ENCODE measurements at places on chromosomes 7 and 10. TPM values are rescaled to one million over a fixed set of nuclear protein-coding genes. Genes with fewer than 3 reads are reported as not detected.

DNA sequence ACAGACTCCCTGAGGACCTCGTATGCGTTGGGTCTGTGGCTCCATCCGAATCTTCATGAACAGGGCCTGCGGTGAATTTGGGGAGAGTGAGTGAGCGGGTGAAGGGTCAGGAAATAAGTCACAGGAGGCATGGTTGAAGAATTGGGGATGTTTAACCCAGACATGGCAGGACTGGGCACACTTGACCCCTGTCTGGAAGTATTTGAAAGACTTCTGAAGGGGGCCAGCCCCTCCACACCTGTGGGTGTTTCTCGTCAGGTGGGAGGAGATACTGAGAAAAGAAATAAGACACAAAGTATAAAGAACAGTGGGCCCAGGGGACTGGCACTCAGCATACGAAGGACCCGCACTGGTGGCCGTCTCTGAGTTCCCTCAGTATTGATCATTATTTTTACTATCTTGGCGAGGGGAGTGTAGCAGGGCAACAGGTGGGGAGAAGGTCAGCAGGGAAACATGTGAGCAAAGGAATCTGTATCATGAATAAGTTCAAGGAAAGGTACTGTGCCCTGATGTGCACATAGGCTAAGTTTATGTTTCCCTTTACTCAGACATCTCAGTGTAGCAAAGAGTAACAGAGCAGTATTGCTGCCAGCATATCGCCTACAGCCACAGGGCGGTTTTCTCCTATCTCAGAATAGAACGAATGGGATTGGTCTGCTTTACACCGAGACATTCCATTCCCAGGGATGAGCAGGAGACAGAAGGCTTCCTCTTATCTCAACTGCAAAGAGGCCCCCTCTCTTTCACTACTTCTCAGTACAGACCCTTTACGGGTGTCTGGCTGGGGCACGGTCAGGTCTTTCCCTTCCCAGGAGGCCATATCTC, 38.2 kb upstream of the PFKFB3 start:
- DNase-seq = no peak

DNA sequence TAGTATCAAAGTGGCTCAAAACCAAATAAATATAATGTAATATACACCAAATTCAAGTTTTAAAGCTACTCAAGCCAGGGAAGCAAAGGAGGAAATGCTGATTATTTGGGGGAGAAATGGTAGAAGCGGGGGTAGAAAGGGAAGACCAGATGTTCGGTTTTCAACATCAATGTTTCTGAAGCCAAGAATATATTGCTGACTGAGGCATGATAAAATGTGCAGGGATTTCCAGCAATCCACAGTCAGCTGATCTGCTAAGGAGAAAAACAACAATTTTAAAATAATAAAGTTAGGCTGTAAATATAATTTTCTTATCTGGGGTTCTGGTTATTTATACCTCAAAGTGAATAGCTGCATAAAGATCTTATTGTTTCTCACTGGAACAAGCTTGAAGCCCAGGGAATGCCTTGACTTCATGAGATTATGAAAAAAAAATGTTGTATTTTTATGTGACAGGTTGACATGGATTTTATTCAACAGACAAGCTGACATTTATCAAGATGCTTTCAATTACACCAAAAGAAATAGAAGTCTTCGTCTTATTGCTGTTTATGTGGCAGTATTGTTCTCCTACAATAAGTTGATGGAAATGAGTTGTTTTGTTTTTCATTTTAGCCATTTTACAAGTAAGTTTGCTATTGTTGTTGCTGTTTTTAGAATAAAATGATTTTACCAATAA, 28.6 kb upstream of the BMPER start:
- DNase-seq = no peak

GRCh38 chr10:110803239-110803749, 68.4 kb upstream of the PDCD4 start:
- DNase-seq = no peak

- no peak for DNase-seq
These were observed 83.9 kb downstream of the BAMBI start for GRCh38 chr10:28761084-28761846.

GRCh38 chr10:36256166-36256565, 614.1 kb upstream of the FZD8 start:
- DNase-seq = no peak

DNA sequence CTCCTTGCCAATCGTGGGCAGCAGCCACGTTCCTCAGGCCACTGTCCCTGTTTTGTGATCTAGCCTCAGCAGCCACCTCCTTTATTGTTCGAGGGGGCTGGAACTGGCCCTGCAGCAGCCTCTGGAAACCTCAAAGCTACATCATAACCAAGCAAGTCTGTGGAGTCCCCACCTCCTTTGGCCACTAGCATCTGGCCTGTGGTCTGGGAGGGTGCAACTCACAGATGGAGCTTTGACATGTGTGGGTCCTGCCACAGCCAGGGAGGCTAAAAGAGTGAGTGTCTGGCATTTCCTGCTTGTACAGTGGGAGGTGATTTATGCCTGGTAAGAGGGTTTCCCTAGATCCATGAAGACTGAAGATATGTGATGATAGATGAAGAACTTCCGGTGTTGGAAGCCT, 32.3 kb upstream of the NUB1 start:
- no peak for DNase-seq

DNA sequence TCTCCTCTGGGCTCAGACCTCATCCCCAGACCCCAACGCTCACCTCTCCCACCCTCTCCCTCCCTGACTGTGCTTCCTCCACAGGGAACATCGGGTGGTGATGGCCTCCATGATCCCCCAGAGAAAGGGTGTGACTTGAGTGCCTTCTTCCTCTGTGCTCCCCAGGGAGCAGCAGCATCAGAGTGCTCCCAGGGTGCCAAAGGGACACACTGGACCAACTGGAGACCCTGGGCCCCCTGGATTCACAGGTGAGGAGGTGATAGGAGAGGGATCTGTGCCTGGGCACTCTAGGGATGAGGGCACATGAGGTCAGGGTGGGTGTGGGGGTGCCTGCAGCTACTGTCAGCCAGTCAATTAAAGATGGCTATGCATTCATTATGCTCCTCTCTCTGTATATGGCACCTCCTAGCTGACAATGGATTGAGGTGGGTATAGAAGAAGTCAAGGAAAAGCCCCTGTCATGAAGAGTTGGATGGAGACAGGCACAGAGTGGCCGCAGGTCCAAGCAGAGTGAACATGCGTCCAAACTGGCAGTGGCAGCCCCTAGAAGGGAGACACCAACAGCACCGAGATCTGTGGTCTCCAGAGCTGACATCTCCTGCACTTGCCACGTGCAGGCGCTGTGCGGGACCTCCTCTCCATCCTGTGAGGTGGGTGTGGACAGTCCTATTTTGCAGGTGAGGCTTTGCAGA, 15.5 kb upstream of the VOPP1 start:
- DNase-seq = no peak

- no peak for DNase-seq
These were observed 42.0 kb downstream of the SRPK2 start for GRCh38 chr7:105346593-105347322.

DNA sequence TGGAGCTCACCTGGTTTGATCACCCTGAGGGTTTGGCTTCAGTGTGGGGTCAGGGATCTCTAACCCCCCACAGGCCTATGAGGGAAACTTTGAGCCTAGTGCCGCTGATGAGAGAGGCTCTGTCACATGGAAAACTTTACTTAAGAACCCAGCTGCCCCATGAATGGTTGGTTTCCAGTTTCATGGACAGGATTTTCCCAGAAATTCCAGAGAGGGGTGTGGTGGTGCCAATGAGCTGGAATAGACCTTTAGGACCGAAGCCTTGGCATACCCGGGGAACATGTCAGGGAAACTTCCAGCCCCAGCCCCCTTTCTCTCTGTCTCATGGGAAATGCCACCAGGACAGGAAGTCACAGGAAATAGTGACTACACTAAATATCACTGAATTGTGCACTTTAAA, 36.9 kb downstream of the AKR1B1 start:
- DNase-seq = no peak

GRCh38 chr10:63702092-63702491, 180.9 kb downstream of the REEP3 start:
- DNase-seq = no peak

GRCh38 chr10:87646192-87646909, 13.3 kb upstream of the PAPSS2 start:
- DNase-seq = no peak

- no peak for DNase-seq
These were observed 58.3 kb downstream of the CDHR3 start for GRCh38 chr7:106021151-106022067.

- DNase-seq = peak; percentile 90
These were observed 2.0 kb downstream of the ZNF503 start for GRCh38 chr10:75399461-75400162.

- no peak for DNase-seq
These were observed 416.7 kb downstream of the TFEC start for GRCh38 chr7:115613836-115614235.

DNA sequence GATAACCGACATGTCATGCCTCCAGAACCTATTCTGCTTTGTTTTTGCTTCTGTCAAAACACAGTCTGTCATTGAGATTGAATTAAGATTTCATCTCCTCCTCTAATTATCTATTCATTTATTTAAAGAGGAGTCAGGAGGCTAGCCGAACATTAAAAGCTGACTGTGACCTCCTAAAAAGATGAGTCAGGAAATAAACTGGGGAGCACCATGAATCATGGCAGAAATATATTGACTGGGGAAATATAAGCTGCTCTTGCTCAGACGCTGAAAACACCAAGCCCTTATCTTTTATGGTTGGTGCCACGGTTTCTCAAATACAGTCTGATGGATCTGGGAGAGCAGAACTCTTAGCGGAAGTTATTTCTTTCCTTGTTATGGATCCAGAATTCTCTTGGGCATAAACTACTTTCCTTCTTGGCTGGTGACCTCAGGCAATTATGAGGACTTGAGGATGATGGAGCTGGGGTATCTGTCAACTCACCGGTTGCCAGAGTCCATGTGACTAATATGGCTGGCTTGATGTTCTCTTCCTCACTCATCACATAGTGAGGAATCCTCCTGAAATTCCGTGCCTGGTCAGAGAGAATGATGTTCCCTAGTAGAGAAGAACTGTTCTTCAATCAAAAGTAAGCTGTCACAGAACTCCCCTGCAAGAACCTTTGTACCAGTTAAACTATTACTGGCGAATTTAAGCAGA, 307.6 kb upstream of the PHYHIPL start:
- no peak for DNase-seq

DNA sequence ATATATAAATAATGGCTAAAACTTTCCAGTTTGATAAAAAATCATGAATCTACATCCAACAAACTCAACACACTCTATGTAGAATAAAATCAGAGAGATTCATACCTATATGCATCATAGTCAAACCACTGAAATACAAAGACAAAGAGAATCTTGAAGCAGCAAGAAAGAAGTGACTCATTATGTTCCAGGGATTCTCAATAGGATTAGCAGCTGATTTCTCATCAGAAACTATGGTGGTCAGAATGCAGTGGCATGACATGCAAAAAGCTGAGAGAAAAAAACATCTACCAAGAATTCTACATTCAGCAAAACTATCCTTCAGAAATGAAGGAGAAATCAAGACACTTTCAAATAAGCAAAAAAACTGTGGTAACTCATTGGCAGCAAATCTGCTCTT, 187.4 kb downstream of the RNLS start:
- no peak for DNase-seq

DNA sequence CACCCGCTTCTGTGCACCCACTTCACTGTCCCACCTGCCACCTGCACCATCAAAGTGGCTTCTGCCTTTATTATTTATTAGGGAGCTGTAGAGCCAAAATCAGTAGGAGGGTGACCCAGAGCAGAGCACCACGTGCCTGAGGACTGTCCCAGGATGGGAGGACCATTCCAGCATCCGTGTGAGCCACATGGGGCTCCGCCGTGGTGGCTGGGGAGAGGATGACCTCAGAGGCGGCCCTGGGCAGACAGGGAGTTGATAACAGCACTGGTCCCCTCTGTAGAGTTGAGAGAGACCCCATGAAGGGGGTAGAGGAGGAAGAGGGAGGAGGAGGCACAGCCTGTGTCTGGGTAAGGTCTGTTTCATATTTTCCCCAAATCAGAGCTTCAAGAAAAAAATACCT, 8.7 kb upstream of the DPYSL4 start:
- no peak for DNase-seq

- DNase-seq = no peak
These were observed 117.4 kb upstream of the GPR26 start for GRCh38 chr10:123548770-123549169.

GRCh38 chr7:75596727-75597614, 104.9 kb downstream of the SPDYE5 start:
- no peak for DNase-seq

Gene THAP5
- 35.6 TPM for total RNA-seq

Gene ST8SIA6
- 0.73 TPM for total RNA-seq

Gene CRYGN
- not detected for total RNA-seq

Gene CYP2C18
- total RNA-seq = 0.96 TPM

Gene GFRA1
- 4.1 TPM for total RNA-seq

Gene GPR15LG
- total RNA-seq = 29.2 TPM

Gene OR13A1
- total RNA-seq = 1.4 TPM

Gene INHBA
- total RNA-seq = 2.9 TPM

Gene OGDHL
- 6.0 TPM for total RNA-seq

Gene AHR
- 368 TPM for total RNA-seq

Gene RPEL1
- total RNA-seq = not detected

Gene ELN
- total RNA-seq = 31.9 TPM

Measured in ureter (tissue), 1 donor.